Stimulated activated CD4-positive, alpha-beta T cell treated with anti-CD3 and anti-CD28 coated beads, Interleukin-12 subunit alpha, Interleukin-12 subunit beta, amount 100 ng/mL, for 48 hours (primary cell): ENCODE measurements at places on chromosomes 6 and 20.

GRCh38 chr6:16625291-16626265 is 135.7 kb downstream of the ATXN1 start:
- DNase-seq = no peak

GRCh38 chr6:109019911-109020310 is 74.7 kb downstream of the SESN1 start:
- no peak for DNase-seq

- DNase-seq = no peak
These were observed 79.0 kb downstream of the SYNJ2 start for GRCh38 chr6:158060455-158061360.

- DNase-seq = no peak
These were observed 239.2 kb upstream of the FKBP1C start for GRCh38 chr6:62971976-62972658.

DNA sequence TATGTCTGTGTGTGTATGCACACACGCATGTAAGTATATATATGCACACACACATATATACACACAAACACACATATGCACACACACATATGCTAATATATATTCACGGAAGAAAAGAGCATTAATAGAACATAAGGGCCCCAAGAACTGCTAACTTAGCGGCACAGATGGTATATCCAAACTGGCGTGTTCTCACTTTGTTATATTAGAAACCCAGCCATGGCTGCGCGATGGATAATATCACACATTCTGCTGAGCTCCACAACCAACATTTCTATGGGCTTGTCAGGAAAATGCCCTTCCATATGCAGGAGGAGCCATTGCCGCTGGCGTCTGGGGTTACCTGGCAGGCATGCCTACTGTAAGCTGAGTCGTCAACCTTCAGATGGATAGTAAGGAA is 122.1 kb downstream of the TTLL2 start:
- DNase-seq = no peak
